D721Med (cell line): ENCODE measurements at places on chromosomes 16 and 17.

DNA sequence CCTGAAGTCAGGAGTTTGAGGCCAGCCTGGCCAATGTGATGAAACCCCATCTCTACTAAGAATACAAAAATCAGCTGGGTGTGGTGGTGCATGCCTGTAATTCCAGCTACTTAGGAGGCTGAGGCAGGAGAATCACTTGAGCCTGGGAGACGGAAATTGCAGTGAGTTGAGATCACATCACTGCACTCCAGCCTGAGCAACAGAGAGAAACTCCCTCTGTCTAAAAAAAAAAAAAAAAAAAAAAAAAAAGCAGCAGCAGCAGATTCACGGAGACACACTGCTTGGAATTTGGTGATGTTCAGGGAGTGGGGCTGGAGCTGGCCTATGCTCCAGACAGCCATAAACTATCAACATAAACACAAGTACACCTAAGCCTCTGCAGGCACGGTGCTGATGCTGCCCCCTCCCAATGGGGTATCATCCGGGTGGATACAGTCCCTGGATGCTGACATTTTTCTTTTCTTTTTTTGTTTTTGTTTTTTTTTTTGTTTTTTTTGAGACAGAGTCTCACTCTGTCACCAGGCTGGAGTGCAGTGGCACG lies 39.6 kb upstream of the RHOT1 start:
- DNase-seq: no peak

DNA sequence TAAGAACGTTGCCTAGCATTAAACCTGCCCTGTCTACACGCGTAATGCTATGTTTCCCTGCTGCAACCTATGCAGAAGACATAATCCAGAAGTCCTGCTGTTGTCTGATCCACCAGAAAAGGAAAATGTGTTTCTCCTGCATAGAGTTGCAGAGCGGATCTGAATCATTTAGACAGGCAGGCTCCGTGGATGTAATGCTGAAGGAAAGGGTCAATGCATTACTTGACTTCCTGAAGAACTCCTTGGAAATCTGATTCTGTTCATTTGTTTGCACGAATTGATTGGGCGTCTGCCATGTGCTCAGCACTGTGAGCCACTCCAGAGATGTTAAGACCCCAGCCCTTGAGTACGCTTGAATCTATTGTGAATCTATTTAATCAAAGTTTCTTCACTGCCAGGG lies 83.4 kb downstream of the FOXL1 start:
- no peak for DNase-seq

- no peak for DNase-seq
Measured at GRCh38 chr16:23323224-23324030, 21.3 kb downstream of the SCNN1B start.

DNA sequence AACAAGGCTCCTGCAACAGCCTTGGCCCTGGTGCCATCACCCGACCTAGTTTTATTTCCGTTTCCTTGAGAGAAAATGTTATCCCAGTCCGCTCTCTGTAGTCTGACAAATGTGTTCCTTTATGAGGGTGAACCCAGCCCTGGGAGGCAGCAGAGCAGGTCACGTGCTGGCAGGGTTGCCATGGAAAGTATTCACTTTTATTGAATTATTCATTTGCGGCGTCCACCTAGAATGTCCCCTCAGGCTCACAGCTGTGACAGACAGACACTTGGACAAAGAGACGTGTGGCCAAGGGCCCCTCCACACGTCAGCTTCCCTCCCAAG lies 90.0 kb downstream of the WSCD1 start:
- no peak for DNase-seq

DNA sequence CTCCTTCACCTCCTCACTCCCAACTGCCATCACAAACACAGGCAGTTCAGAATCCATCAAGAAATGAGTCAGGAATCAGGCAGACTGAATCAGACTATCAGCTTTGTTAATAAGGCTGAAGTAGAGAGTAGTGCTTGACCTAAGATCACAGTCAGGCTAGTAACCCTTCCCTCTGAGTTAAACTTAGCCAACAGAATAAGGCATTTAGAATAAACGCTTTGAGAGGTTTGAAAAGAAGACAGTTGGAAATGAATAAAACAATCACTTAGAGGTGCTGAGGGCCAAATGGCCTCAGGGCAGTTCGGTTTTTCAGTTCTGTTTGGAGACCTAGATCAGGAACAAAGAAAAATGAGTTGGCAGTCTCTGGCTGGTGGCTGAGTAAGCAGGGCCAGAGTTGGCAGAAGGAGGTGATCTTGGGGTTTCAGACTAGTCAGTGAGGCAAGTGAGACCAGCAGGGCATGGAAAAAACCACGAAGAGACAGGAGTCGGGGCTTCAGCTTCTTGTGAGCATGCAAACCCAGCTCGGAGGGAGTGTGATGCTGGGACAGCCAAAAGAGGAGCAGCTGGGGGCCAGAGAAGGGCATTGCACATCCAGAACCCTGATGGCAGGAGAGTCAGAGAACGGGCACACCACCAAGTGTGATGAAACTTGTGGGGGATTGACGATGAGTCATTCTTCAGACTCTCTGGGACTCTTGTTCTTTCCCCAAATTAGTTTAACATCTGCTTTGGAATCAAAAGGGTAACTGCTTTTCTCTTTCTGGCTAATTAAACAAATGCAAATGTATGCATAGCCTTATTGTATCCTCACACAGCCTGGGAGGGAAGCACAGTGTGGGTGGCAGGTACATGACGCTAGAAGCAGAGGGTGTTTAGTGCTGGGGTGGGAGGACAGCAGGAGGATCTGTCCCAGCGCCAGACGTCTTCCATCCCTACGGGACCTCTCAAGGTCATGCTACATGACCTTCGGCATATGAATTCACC lies 54.8 kb downstream of the SPECC1 start:
- DNase-seq: no peak

DNA sequence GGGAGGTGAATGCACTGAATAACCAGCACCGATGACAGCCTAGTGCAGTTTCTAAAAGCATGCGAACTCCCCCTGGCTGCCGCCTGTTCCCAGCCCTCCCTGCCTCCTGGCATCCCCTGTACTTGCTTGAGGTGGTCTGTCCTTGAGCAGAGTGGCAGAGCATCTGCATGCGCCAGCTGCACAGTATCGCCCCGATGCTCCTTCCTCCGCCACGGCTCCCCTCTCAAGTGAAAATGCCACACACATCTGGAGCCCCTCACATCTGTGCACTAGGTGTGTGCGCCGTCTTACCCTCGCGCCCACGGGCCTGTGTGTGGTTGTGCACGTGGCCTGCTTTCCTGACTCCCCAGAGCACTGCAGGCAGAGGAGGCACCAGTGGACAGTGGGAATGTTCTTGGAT lies 111.9 kb downstream of the CCDC182 start:
- DNase-seq: no peak

DNA sequence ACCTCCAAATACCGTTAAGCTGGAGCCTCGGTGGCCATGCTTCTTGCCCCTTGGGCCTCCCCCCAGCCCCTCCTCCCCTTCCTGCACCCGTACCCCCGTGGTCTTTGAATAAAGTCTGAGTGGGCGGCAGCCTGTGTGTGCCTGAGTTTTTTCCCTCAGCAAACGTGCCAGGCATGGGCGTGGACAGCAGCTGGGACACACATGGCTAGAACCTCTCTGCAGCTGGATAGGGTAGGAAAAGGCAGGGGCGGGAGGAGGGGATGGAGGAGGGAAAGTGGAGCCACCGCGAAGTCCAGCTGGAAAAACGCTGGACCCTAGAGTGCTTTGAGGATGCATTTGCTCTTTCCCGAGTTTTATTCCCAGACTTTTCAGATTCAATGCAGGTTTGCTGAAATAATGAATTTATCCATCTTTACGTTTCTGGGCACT lies 928 bp downstream of the HBA1 start:
- no peak for DNase-seq

DNA sequence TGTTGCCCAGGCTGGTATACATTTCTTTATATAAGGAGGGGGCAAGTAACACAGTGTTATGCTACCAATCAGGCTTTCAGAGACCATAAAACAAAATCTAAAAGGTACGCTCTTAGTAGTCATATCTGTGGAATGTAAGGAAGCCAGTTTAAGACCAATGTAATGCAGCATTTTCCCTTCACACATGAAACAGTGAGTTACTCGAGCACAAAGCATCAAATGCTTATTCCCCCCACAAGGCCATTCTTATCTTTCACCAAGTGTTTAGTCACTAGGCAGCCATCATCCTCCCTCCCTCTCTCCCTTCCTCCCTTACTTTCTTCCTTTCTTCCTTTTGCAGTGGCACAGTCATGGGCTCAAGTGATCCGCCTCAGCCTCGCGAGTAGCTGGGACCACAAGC lies 12.8 kb downstream of the HMOX2 start:
- DNase-seq: no peak

- DNase-seq: no peak
Measured at GRCh38 chr16:78218856-78219651, 119.6 kb downstream of the WWOX start.

DNA sequence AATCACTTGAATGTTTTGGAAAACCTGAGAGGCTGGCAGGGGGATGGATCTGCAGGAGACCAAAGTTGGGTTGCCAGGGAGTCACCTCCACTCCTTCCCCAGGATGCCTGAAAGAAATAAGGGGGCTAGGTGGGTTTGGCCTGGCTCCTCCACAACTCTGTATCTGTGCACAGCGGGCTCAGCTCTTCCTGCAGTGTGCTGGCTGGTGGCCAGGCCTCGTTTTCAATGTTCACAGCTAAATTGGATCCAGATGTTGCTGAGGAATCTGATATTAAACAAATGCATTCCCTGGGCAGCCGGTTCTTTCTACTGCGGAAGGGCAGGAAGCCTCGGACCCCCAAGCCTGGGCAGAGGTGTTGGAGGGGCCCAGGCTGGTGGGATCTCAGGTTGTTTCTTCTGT lies 106.2 kb downstream of the N4BP1 start:
- DNase-seq: no peak

GRCh38 chr16:84226026-84226425 lies 13.8 kb downstream of the KCNG4 start:
- no peak for DNase-seq

DNA sequence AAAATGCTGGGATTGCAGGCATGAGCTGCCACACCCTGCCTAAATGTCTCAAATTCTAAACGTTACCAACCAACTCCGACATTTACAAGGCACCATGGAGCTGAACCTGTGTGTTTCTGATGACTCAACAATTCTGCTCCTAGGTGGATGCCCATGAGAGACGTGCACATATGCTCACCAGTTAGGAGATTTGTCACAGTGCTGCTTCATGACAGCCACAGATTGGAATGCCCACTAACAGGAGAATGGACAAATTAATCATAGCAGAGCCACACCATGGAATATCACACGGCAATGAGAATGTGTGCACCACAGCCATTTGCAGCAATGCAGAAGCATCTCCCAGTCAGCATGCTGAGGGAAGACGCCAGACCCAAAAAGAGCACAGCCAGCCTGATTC lies 8.0 kb upstream of the KCNG4 start:
- no peak for DNase-seq

GRCh38 chr17:13346592-13346991 lies 255.1 kb downstream of the HS3ST3A1 start:
- no peak for DNase-seq

DNA sequence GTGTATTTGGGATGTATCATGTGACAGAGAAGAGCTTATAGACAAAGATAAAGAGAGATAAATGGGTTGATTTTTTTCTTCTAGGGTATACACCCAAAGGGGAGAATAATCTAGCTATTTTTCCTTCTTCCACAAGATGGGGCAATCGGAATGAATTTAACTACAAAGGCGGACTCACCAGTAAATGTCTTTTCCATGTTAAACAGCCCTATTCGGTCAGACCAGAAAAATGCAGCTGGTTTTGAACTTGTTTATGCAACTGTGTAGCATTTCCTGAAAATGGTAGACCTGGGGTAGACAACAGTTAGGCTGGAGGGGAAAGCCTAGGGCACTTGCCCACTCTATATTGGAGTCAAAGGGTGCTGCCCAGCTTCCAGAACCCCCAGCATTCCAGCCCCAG lies 477.1 kb downstream of the TOX3 start:
- no peak for DNase-seq

DNA sequence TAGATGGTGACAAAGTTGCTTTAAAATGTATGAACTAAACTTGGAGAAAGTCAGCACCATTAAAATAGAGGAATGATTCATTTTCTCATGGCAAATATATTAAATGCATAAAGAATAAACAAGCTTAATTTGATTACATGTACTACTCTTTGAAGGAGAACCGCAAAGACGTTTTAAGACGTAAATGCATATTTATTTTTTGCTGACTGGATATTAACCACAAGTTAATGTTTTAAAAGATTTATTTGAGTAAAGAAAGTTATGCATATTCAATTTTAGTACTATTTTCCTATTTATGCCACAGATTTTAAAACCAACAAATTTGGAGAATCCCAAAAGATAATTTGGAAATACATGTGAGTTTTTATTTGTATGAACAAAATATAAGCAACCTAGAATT lies 1121.9 kb downstream of the CDH8 start:
- DNase-seq: no peak

DNA sequence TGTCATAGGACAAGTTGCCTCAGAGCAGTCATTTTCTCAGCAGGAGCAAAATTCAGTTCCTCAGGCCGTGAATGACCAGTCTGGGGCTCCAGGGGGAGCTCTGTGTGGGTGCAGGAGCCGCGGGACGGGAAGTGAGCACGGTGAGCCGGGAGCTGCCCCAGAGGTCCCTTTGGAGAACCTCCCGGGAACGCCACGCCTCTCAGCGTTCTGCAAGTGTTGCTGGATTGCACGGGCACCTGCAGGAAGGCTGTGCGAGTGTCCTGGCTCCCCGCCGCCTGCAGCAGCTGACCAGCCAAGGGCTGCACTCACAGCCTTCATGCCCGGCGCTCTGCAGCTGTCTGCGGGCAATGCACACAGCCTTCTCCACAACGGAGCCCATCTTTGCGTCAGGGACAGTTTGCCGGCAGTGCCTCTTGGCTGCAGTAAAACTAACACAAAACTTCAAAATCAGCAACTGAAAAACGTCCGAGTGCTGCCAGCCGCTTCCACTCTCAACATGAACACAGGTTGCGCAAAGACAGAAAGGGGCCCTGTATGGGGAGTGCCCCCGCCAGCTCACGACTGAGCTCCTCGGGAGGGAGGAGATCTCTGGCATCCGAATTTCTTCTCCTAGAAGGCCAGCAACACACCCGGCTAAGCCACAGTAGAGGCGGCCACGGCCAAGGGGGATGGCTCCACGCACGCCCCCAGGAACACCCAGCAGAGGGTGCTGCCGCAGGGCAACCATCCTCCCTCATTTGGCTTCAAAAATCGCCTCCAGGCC lies 16.0 kb downstream of the NDUFAF8 start:
- DNase-seq: no peak

GRCh38 chr16:17776888-17777287 lies 306.1 kb upstream of the XYLT1 start:
- no peak for DNase-seq

- DNase-seq: no peak
Measured at GRCh38 chr16:31508706-31509195, 560 bp upstream of the RUSF1 start.

GRCh38 chr16:54579106-54579728 lies 292.6 kb upstream of the IRX3 start:
- DNase-seq: no peak

- no peak for DNase-seq
Measured at GRCh38 chr16:70390774-70391173, 44.1 kb downstream of the DDX19A start.
